Upper lobe of right lung (tissue), 1 donor: ENCODE measurements at places on chromosomes 11 and 22. TPM values are rescaled to one million over a fixed set of nuclear protein-coding genes. Genes with fewer than 3 reads are reported as not detected.

- DNase-seq, result peak; percentile 53
Observed at GRCh38 chr22:28017859-28018258, 98.8 kb upstream of the PITPNB start.

DNA sequence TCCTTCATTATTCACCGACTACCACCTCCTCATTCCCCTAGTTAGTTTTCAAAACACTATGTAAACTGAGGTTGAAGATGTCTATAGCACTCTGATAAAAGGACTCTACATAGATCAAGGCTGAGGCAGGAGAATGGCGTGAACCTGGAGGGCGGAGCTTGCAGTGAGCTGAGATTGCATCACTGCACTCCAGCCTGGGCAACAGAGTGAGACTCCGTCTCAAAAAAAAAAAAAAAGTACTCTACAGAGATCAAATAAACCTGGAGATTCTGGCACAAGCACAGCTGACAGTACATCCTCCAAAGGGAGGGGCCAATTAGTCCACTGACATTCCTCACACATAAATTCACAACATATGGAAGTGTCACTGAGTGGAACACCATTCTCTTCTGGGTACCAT lies 31.0 kb downstream of the TSG101 start:
- no peak for DNase-seq

DNA sequence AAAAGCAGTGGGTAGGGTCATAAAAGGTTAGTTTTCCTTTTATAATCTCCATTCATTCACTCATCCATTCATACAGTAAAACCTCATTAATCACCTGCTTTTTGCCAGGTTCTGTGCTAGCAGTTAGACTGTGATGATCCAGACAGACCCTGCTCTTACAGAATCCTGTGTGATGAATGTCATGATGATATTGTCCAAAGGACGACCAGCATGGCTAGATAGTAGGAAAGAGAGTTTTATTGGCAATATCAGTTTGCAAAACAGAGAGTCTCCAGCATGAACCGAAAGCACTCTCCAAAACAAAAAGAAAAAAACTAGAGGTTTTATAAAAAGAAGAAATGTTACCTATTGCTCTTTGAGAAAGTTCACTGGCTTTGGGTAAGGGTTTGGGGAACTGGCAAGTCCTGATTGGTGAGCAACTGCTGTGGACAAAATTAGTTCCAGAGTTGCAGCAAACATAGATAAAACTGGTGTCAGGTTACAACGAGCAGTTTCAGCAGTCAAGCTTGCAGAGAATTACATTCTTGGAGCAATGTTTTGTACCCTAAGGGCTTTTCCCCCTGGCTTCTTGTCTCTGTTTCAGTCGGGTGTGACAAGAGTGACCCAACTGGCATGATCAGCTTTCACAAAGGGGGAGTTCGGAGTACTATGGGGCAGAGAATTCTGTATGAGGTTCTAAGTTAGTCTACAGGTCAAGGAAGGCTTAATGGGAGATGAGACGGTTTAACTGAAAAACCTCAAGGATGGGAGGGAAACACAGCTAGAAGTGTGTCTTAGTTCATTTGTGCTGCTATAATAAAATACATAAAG lies 58.3 kb downstream of the HSD17B12 start:
- no peak for DNase-seq

DNA sequence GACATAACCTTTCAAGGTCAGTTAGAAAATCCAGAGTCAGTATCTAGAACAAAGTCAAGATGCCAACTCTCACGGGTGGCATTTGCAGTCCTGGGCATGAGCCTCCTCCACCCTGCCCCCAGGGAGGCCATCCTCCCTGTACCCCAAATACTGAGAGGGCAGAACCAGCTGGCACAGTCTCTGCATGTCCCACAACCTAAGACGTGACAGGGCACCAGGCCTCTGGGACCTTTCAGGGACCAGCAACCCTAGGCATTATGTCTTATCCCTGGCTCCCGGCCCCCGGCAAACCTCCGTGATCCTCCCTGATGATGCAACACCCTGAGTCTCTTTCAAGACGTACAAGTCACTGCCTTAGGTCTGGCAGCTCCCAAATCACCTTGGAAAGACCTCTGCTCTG lies 2.0 kb downstream of the MB start:
- DNase-seq, result no peak

GRCh38 chr11:76614471-76615179 lies 55.9 kb downstream of the LRRC32 start:
- no peak for DNase-seq

GRCh38 chr11:117950301-117950700 lies 21.1 kb upstream of the TMPRSS13 start:
- no peak for DNase-seq

- no peak for DNase-seq
Observed at GRCh38 chr22:27564806-27565205, 236.8 kb downstream of the MN1 start.

GRCh38 chr11:45362636-45363035 lies 76.5 kb upstream of the SYT13 start:
- no peak for DNase-seq

GRCh38 chr11:78532991-78533390 lies 41.7 kb downstream of the NARS2 start:
- DNase-seq, result no peak

DNA sequence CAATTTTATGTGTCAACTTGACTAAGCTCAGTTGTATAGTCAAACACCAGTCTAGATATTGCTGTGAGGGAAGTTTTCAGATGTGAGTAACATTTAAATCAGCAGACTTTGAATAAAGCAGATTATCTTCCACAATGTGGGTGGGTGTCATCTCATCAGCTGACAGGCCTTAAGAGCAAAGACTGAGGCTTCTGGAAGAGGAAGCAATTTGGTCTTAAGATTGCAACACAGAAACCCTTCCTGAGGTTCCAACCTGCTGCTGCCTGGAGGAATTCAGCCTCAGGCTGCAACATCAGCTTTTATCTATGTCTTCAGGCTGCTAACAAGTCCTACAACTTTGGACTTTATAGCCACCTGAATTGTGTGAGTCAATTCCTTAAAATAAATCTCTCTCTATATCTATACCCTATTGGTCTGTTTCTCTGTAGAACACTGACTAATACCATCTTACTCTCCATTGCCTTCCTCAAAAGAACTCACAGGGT lies 277.2 kb upstream of the PLET1 start:
- no peak for DNase-seq

DNA sequence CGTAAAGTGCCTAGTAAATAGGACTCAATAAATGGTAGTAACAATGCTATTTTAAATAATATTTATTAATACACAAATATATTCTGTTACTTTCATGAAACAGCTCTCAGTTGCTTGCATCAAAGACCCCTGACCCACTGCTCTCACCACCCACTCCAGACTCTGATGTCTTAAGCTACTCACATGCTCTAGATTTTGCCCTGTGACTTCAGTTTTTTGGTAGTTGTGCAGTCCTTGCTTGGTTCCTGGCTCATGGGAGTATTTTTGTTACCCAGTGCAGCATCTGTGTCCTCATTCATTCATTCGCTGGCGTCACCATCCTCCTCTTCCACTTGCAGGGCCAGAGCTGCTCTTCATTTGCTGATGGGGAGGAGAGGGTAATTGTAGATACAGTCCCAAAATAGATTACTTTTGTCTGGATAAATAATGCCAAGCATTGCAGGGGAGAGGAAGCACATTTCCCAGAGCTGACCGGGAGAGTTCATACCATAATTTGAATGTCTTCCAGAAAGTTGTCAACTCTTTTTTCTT lies 12.7 kb downstream of the MRPL48 start:
- no peak for DNase-seq

The UBQLNL gene
- total RNA-seq, result 0.72 TPM

The FERMT3 gene
- total RNA-seq, result 73.1 TPM

The KCNK7 gene
- total RNA-seq, result 1.3 TPM

The MYRF gene
- 62.6 TPM for total RNA-seq

The RIMBP3B gene
- 0.09 TPM for total RNA-seq

The GPR83 gene
- 0.12 TPM for total RNA-seq

The PGM2L1 gene
- 5.1 TPM for total RNA-seq

The ABCC8 gene
- 4.7 TPM for total RNA-seq
